ENCODE measurements at places on chromosomes 2 and 18. TPM values are rescaled to one million over a fixed set of nuclear protein-coding genes. Genes with fewer than 3 reads are reported as not detected.

The CROCC2 gene
- total RNA-seq = not detected

- peaks cover 8% of the 10 kb centered on the region for H3K27me3 ChIP-seq
- H3K36me3 ChIP-seq = peaks cover 7% of the 10 kb centered on the region
- H3K27ac ChIP-seq = no peak overlapping the region
Measured at GRCh38 chr2:9178904-9179571, 27.6 kb upstream of the ASAP2 start.

- no peak overlapping the region for H3K27ac ChIP-seq
- H3K4me3 ChIP-seq = no peak overlapping the region
- no peaks in the 10 kb centered on the region for H3K36me3 ChIP-seq
Measured at GRCh38 chr2:211649331-211649730, 889.3 kb downstream of the ERBB4 start.

GRCh38 chr18:10579079-10579867 lies 53.4 kb downstream of the NAPG start:
- DNase-seq = no peak
- peaks cover 4% of the 10 kb centered on the region for H3K36me3 ChIP-seq
- no peak overlapping the region for H3K4me3 ChIP-seq
- no peaks in the 10 kb centered on the region for H3K4me1 ChIP-seq
- no peaks in the 10 kb centered on the region for H3K27me3 ChIP-seq

The RAX gene
- not detected for total RNA-seq

- DNase-seq = no peak
- H3K4me3 ChIP-seq = no peak overlapping the region
- no peaks in the 10 kb centered on the region for H3K4me1 ChIP-seq
- H3K27ac ChIP-seq = no peak overlapping the region
- no peaks in the 10 kb centered on the region for H3K27me3 ChIP-seq
Measured at GRCh38 chr2:151979694-151980093, 119.2 kb downstream of the CACNB4 start.

The KATNAL2 gene
- 2.4 TPM for total RNA-seq

DNA sequence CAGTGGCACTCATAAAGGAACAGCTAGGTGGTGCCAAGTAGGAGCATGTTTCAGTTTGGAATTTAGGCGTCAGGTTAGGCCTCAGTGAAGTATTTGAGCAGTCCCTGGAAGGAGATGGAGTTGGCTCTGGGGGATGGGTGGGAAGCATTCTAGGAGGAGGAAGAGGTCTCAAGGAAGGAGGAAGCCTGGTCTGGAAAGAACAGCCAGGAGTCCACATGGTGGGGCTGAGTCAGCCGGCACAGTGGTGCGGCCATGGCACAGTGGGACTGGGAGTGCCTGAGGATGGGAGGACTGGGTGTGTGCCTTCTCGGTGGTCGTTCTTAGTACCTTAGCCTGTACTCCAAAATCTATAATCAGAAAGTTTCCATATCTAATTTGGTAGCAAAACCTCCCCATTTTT lies 373.3 kb downstream of the PTPRM start:
- no peak overlapping the region for H3K27ac ChIP-seq
- DNase-seq = no peak
- no peaks in the 10 kb centered on the region for H3K27me3 ChIP-seq
- no peak overlapping the region for H3K4me3 ChIP-seq
- H3K36me3 ChIP-seq = no peaks in the 10 kb centered on the region

DNA sequence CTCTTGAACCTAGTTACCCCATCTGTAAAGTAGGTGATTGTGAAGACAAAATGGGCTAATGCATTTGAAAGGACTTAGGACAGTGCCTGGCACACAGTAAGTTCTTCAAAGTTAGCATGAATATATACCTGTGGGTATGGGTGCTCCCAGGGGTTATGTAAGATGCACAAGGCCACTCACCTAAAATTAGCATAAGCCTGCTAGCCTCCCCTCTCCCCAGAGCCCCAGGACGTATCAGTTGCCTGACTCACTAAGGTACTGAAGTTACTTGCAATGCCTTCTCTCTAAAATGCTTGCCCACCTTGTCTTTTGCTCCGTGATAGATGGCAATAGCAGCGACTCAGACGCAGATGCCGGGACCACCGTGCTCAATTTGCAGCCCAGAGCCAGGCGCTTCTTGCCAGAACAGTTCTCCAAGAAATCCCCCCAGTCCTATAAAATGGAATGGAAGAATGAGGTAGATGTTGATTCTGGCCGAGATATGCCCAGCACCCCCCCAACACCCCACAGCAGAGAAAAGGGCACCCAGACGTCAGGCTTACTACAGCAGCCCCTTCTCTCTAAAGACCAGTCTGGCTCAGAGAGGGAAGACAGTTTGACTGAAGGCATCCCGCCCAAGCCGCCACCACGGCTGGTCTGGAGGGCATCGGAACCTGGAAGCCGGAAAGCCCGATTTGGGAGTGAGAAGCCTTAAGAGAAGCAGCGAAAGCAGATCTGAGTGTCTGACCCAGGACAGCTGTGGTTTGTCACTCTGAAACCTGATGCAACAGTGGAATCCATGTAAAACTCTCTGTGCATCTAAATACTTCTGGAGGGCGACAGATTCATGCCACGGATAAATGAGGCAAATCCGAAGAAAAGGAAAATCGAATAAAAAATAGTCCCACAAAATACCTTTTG lies 53.8 kb upstream of the TMEM182 start:
- no peaks in the 10 kb centered on the region for H3K27me3 ChIP-seq
- peaks cover 18% of the 10 kb centered on the region for H3K4me1 ChIP-seq
- H3K4me3 ChIP-seq = no peak overlapping the region
- no peak overlapping the region for H3K27ac ChIP-seq

GRCh38 chr2:197045115-197045514 lies 118.6 kb upstream of the PGAP1 start:
- H3K4me1 ChIP-seq = peaks cover 4% of the 10 kb centered on the region
- no peak for DNase-seq
- peaks cover under 1% of the 10 kb centered on the region for H3K27me3 ChIP-seq

The SRD5A2 gene
- not detected for total RNA-seq

The DIS3L2 gene
- total RNA-seq = 42.1 TPM

DNA sequence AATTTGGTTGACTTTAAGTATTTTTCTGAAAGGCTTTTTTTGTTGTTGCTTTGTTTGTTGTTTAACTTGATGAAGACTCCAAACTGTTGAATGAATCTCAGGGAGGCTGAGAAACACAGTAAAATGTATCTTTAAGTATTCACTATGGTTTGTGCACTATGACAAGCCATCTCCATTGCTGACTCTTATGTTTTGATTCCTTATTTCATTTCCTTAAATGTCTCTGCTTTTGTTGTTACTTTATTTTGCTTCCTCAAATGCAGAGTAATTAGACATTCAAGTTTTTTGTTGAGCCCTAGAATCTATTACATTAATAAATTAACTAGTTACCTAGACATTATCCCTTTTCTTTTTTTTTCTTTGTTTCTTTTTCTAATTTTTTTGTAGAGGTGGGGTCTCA lies 46.3 kb upstream of the SLC39A10 start:
- no peak for DNase-seq
- no peaks in the 10 kb centered on the region for H3K4me1 ChIP-seq
- no peaks in the 10 kb centered on the region for H3K36me3 ChIP-seq
- no peaks in the 10 kb centered on the region for H3K27me3 ChIP-seq
- H3K4me3 ChIP-seq = no peak overlapping the region
- H3K27ac ChIP-seq = no peak overlapping the region

DNA sequence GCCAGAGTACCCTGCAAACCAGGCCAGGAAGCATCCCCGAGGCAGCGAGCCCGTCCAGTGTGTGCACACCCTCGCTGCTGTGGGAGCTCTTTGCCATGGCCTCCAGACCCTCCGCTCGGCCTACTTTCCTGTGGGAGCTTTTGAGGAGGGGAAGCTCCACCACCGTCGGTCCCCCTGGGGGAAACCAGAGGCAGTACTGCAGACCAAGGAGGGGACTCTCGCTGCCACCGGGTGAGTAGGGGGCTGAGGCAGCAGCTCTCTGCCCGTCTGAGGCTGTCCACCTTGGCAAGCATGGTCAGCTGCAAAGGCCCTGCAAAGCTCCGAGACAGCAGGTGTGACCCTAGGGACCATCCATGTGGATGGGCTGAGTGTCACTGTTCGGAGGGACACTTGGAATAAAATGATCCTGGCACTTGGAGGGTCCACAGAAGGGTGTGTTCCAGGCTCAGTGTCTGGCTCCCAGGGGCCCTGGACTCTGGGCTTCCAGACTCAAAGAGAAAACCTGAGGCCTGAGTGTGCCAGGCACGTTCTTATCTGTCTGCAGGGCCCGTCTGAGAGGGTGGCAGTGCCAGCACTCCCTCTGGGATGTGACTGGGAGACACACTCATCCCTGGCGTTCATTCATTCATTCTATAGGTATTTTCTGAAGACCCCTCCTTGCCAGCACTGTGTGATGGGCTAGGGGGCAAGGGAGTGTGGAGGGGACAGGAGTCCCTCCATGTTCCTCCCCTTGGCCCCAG lies 282.8 kb upstream of the HS6ST1 start:
- no peaks in the 10 kb centered on the region for H3K36me3 ChIP-seq
- no peak for DNase-seq
- H3K4me3 ChIP-seq = no peak overlapping the region

The RAB31 gene
- 4.1 TPM for total RNA-seq

The ABCA12 gene
- total RNA-seq = 0.37 TPM

DNA sequence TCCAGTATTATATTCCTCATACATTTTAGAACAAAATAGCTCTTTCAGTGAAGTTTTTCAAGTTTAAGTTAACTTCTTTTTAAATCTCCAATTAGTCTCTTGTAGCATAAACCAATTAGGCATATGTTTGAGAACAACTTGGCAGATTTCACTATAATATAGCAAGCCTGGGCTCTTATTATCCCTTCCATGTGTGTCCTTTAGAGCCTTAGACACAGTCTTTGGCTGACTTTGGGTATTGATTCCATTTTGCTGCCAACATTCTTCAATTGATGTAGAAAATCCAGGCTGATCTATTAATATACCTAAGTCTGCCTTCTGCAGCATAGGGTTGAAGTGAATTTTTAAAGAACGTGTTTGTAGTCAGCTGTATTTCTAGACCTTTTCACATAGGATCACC lies 179.1 kb upstream of the RPRM start:
- no peaks in the 10 kb centered on the region for H3K27me3 ChIP-seq
- DNase-seq = no peak
- H3K4me3 ChIP-seq = no peak overlapping the region
- H3K4me1 ChIP-seq = no peaks in the 10 kb centered on the region
- no peaks in the 10 kb centered on the region for H3K36me3 ChIP-seq
- H3K27ac ChIP-seq = no peak overlapping the region
